HS-5 (cell line): ENCODE measurements at places on chromosomes 11 and 22.

GRCh38 chr11:26579683-26580082 lies 7.6 kb upstream of the MUC15 start:
- no peak for DNase-seq

DNA sequence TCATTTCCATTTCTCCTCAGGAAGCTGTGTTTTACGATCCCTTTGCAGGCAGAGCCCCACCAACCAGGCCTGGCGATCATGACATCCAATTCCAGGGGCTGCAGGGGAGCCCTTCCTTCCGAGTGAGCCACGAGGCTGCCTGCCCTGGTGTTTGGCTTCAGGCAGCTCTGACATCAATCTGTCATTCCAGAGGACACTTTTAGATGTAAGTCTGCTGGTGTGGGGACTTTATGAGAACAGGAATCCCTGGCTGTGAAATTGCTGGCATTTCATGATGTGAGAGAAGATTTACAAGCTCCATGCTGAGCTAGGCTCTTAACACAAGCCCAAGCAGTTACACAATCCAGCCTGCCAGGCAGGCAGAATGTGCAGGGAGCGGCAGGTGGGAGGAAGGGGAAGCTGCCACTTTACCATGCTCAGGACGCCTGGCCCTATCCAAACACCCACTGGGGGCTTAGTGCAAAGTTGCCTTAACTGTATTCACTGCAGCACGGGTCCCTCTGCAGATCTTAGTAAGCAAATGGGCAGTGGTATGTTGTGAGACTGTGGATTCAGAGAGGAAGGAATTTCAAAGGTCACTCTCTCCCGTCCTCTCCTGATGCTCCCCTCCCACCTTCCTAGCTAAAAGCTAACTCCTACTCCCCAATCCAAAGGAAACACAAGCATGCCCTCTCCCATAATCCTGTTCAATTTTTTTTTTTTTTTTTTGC lies 43.4 kb upstream of the MICAL2 start:
- DNase-seq = no peak

DNA sequence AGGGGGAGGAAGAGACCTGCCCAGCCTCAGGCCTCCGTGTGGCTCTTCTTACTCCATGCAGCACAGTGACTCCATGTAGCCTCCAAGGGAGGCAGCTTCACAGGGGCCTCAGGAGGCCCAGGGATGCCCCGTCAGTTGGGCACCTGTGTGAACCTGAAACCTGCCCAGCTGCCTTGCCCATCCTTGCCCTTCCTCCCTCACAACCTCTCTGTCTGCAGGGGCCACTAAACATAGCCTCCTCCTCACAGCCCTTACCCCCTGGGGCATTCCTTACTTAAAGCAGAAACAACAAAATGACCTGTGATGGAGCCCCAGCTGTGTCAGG lies 7.1 kb downstream of the LRRC32 start:
- DNase-seq = no peak

GRCh38 chr11:104476898-104477297 lies 313.0 kb upstream of the PDGFD start:
- DNase-seq = no peak

GRCh38 chr11:47147250-47147649 lies 29.4 kb downstream of the ARFGAP2 start:
- no peak for DNase-seq

- DNase-seq = no peak
Measured at GRCh38 chr11:119194811-119195440, 9.7 kb downstream of the NHERF4 start.

DNA sequence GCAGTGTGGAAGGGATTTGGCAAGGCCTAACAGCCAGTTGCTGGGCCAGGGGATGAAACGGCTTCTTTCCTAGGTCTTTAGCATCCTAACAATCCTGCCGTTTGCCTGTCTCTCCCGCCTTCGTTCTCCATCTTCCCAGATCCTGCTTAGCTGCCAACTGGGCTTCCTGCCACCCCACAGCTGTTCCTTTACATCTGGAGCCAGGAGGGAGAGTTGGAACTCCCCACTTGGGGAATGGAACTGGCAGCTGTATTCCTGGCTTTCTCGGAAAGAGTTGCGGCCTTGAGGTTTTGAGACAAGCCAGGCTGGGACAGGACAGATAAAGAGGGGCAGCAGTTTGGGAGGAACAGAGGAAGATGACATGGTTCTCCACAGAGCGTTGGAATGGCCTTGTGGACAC lies 59.6 kb downstream of the ST3GAL4 start:
- no peak for DNase-seq

DNA sequence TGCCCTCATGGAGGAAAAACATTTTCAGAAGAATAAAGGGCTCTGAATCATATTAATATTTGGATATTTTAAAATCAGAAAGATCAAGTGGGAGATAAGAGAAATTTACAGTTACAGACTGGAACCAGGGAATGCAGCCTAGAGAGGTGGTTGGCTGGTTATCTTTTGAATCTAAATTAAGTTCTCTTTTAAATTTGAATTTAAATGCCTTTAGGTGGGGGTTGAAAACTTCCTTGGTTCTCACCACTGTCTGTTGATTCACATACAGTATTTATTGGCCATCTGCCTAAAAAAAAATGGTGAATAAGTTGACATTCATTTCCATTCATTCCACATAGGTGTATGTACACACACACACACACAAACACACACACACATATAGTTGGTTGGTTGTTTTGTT lies 35.7 kb upstream of the PTPRJ start:
- no peak for DNase-seq

DNA sequence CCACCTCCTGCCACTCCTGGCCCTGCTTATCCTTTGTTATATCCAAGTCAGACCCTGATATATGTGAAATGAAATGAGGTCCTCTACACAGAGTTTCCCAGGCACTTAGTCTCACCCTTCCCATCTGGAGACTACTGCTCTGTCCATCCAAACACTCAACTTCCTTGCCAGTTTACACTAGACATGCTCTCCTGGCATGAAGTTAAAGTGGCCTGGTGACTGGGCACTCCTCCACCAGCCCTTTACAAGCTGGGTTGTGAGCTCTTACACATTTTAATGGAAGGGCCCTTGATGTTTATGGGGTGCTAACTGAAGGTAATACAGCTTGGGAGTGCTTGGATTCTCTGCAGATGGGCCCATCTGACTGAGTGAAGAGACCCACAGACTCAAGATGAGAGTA lies 216.1 kb upstream of the NARS2 start:
- no peak for DNase-seq

DNA sequence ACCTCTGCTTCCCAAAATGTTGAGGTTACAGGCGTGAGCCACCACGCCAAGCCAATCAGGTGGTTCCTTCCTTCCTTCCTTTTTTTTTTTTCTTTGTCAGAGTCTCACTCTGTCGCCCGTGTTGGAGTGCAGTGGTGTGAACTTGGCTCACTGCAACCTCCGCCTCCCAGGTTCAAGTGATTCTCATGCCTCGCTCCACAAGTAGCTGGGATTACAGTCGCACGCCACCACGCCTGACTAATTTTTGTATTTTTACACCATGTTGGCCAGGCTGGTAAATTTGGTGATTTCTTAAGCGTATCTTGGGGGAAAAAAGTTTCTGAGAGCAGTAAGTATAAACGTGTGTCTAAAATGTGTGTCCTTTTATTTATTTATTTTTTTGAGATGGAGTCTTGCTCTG lies 18.2 kb upstream of the SPINDOC start:
- no peak for DNase-seq

DNA sequence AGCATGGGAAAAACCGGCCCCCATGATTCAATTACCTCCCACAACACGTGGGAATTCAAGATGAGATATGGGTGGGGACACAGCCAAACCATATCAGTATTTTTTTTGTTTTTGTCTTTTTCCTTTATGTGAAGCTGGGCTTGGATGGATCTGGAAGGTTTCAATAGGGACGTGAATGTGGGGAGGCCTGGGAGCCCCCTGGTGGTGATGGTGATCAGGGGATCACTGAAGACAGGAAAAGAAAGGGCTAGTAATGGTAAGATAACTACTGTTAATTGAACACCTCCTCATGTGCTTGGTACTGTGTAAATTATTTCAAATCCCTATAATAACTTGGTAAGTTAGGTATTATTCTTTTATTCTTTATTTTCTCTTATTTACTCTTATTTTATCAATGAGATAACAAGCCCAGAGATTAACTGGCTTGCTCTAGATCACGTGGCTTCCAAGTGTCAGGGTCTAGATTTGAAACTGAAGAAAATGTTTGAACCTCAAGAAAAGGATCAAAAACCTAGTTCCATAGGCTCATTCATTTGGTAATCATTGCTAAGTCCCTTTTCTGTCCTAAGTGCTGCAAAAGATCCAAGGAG lies 364.2 kb downstream of the TENM4 start:
- DNase-seq = peak; percentile 10

DNA sequence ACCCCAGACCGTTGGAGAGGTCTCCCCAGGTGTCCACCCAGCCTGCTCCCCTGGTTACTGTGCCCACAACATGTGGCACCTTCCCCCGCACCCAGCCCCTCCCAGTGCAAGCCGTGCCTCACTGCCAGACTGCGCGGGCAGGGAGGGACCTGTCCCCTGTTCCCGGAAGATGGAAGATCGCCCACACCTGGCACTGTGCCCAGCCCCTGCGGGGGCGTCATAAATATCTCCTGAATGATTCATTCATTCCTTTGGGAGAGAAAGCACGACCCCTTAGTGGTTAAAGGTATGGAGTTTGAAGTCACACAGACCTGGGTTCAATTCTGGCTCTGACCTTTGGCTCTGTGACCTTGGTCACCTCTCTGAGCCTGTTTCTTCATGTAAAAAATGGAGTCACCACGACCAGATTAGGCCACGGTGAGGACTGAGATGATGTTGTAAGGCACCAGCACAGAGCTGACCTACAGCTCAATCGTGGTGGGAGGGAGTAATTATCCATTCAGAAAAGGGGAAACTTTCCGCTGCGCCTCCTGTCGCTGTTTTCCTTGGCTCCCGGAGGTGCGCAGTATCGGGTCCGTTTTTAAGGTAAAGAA lies 497 bp upstream of the SYT12 start:
- no peak for DNase-seq

GRCh38 chr11:32888805-32889204 lies 3.8 kb upstream of the QSER1 start:
- DNase-seq = no peak

- no peak for DNase-seq
Measured at GRCh38 chr11:108343714-108344113, 120.8 kb downstream of the ATM start.

- no peak for DNase-seq
Measured at GRCh38 chr11:35804451-35805040, 139.3 kb upstream of the LDLRAD3 start.

DNA sequence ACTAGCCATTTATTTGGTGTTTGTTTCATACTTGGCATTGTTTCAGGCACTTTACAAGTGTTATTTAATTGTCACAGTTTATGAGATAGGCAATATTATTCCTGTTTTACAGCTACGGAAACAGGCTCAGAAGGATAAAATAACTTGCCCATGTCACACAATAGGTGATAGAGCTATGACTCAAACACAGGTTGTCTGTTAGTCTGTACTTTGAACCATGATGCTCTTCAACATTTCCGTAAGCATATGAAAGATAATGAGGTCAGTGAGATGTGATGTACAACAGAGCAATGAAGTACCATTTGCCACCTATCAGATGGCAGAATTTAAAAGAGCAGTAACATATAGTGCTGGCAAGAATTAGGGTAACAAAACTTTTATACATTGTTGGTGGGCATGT lies 15.3 kb downstream of the TUG1 start:
- no peak for DNase-seq

DNA sequence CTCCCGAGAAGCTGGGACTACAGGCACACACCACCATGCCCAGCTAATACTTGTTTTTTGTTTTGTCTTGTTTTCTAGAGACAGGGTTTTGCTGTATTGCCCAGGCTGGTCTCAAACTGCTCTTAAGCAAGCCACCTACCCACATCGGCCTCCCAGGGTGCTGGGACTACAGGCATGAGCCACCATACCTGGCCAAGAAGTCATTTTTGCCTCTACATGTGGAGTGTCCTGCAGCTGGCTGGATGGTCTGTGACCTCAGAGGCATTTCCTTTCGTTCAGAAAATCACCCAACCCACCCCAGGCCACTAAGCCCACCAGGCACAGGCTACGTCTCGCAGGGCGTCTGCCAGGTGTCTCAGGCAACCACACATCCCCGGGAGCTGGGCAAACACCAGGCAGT lies 12.8 kb downstream of the SHANK2 start:
- DNase-seq = no peak

DNA sequence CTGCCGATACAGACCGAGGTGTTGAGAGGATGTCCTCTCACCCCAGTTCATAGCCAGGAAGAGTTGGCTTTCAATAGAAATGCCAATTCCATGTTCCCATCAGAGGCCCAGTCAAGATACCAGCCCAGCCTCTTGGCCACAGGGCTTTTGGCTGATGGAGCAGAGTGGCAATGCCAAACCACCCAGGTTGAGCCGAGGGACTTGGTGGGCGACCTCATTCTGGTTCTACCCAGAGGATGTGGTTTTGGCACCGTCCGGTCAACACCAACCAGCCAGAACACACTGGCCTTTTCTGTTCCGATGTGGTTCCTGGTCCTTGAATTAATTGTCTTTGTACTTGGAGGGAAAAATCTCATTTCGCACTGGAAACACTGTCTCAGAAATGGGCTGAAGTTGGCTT lies 60.5 kb downstream of the COMMD9 start:
- DNase-seq = no peak

DNA sequence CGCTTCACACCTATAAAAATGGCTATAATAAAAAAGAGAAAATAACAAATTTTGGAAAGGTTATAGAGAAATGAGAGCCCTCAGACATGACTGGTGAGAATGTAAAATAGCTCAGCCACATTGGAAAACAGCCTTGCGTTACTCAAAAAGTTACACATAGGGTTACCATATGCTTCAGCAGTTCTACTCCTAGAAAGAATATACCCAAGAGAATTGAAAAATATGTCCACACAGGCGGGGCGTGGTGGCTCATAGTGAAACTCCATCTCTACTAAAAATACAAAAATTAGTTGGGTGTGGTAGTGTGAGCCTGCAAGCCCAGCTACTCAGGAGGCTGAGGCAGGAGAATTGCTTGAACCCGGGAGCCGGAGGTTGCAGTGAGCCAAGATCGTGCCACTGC lies 7.6 kb upstream of the JHY start:
- DNase-seq = no peak

DNA sequence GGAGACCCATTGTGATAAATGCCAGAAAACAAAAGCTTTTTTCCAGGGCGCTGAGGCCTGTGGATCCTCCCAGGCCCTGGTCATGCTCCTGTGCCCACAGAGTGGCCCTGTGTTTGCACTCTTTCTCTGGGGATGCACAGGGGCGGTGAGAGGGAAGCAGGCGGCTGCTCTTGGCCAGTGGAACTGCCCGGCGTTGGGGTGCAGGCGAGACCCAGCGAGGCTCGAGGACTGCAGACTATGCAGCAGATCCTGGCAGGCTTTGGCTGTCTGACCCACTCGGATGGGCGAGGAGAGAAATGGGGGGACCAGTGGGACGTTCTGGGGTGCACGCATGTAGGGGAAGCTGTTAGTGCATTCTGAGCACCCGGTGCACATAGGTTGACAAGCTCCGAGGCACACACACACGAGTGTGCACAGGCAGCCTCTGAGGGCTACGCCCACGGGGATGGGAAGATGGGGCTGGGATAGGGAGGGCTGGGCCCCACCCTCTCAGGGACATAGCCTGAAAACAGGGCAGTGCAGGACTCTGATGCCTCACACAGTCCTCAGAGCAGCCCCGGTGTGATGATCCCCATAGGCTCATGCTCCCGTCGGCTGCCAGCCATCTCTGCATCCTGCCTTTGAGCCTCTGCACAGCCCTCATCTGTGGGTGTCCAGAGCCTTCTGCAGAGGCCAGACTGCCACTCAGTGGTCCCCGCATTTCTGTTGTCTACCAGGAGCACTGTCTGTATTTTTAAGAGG lies 1233.5 kb downstream of the BRD1 start:
- no peak for DNase-seq

- no peak for DNase-seq
Measured at GRCh38 chr11:62556875-62557631, 10.4 kb upstream of the AHNAK start.
